Right lobe of liver (tissue), 6 donors: ENCODE measurements at places on chromosomes 1 and 21.

GRCh38 chr1:64292399-64292798 is 89.0 kb downstream of the UBE2U start:
- DNase-seq: no peak

GRCh38 chr1:99943223-99943794 is 26.5 kb upstream of the SLC35A3 start:
- DNase-seq: no peak

GRCh38 chr21:16755061-16755460 is 757.8 kb upstream of the CXADR start:
- DNase-seq: no peak

- DNase-seq: no peak
These were observed 15.1 kb upstream of the TUT4 start for GRCh38 chr1:52567943-52568342.

- no peak for DNase-seq
These were observed 345.7 kb downstream of the BARHL2 start for GRCh38 chr1:90371448-90371813.

GRCh38 chr1:12078938-12079861 is 16.1 kb downstream of the TNFRSF8 start:
- peak; percentile 46 for DNase-seq

GRCh38 chr1:243598433-243598832 is 251.6 kb downstream of the AKT3 start:
- DNase-seq: no peak

DNA sequence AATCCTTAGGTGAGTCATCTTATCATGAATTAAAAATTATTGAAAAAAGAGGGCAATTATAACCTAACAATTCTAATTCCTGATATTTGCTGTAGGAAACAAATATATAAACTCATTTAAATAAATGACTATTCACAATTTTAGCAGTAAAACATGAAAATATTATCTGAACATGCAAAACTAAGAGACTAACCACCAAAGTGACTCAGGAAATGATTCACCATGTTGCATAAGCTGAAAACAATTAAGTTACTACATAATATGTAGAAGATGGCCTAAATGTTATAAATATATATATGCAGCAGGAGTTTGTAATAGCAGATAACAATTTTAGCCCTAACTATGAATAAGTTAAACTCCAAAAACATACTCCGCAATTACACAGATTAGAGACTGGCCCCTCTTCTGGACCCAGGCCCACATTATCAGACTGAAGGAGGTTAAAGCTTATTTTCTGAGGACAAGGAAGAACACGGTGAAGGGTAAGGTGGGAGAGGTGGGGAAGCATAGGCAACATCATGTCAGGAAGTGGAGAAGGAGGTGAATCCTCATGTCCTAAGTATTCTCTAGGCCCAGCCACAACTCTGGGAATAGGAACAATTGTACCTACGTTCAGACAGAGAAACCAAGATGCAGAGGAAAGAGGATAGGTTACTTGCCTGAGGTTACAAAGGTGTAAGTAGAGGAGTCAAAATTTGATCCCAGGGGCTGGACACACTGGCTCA is 15.6 kb upstream of the AIM2 start:
- no peak for DNase-seq

DNA sequence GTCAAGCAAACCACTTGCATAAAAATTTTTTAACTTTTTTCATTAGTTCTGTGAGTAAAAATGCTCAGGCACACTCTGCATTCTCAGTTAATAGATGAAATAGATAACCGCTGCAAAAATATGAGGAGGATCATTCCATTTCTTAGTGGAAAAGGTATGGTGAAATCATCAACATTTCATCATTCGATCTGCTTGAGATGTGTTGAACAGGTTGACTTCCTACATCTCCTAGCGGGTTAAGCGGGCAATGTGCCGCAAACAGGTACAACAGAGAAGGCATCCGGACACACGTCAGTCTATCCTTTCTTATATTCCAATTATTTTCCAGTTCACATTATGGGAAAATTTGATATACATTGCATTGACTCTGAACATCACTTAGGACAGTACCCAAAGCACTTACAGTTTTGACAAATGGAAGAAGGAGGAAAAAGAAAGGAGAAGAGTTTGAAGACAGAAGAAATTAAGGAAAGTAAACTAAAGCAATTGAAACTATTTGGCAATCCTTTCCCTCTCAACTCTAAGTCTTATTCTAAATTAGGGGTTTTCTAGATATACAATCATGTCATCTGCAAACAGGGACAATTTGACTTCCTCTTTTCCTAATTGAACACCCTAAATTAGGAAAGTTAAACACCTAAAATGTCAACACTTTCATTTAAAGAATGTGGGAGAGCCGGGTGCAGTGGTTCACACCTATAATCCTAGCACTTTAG is 33.5 kb downstream of the NIBAN1 start:
- no peak for DNase-seq

DNA sequence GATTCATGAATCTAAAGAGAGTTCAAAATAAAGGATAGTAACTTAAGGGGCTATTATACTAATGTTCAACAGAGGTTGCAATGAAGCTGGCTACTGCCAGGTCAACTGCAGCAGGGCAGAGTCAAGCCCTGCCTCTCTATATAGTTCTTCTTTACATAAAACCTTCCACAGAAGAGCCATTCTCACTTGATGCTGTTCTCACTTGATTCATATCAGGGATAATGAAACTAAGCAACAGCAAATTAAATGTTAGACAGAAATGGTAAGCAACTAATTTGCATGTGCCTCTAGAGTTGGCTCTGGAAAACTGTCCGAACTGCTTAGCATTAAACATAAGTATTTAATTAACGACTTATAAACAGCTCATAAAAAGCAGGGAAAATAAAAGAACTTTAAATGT is 17.4 kb downstream of the CCSAP start:
- DNase-seq: no peak

GRCh38 chr1:215543191-215543606 is 23.9 kb upstream of the KCTD3 start:
- DNase-seq: peak; percentile 57

GRCh38 chr1:67347688-67348472 is 40.2 kb downstream of the IL12RB2 start:
- DNase-seq: peak; percentile 49

GRCh38 chr21:44704636-44705001 is 6.8 kb downstream of the TSPEAR start:
- DNase-seq: no peak

DNA sequence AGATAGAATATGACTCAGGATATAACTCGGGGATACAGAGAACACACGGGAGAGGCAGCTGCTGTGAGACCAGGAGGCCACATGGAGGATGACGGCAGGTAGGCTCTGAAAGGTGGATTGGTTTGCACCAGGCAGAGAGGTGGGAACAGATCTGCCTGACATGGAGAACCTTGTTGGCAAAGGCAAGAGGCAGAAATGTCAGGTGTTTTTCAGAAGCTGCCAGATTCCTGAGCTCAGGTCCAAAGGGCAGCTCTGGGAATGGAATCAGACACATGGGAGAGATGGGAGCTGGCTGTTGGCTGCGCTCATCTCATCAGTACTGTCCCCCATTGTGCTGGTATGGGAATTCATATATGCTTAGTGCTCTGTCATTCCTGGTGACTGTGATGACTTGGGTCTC is 19.2 kb downstream of the SYT6 start:
- DNase-seq: no peak

GRCh38 chr1:171286032-171286705 is 27.8 kb upstream of the FMO4 start:
- no peak for DNase-seq

- peak; percentile 54 for DNase-seq
These were observed 20.7 kb upstream of the ABCB10 start for GRCh38 chr1:229579059-229579673.

DNA sequence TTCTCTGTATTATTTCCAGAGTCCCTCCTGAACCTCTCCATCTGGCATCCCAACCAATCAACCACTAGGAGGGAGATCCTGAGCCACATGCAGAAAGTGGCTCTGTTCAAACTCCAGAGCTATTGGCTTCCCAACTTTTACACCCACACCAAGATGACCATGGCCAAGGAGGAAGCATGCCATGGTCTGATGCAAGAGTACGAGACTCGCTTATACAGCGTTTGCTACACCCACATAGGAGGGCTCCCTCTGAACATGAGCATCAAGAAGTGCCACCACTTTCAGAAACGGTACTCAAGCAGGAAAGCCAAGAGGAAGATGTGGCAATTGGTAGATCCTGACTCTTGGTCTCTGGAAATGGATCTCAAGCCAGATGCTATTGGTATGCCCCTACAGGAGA is 23.6 kb downstream of the RGSL1 start:
- no peak for DNase-seq

DNA sequence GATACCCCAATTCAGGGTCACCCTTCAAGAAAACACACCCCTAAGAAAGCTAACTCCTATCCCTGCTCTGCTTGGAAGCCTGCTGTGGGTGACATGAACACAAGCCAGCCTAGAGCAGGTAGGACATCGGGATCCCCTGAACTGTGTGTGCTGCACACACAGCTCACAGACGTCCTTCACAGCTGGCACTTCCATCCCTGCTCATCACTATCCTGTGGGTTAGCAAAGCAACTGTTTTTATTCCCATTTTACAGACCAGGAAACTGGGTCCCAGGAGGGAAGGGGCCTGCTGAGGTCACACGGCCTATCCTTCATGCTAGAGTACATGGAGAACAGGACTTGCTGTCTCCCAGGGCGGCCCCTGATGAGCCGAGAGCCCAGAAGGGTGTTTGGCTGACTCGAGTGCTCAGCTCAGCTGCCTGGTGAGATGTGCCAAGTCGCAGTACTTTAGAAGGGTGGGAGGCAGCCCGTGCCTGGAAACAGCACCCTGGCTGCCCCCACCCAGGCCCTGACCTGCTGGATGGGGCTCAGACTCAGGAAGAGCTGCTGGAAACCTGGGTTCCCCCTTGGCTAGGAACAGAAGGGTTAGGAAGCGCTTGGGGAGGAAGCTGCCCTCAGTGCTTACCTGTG is 28.3 kb upstream of the BTG2 start:
- DNase-seq: no peak

DNA sequence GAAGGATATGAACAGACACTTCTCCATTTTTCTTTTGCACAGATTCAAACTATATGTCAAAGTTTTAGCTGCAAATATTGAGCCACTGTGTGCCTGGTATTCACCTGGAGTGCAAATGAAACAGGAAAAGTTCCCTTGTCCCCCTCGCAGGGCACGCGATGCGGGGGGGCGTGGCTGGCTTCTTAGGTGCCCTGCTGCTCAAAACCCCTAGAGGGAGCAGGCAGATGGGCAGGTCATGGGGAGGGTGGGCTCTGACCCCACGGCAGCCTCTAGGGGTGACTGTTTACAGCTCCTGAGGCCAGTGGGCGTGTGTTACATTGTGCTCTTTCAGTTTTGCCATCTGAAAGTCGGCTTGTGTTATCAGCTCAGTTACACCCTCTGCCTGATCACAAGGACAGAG is 931.2 kb upstream of the B3GALT2 start:
- no peak for DNase-seq
